ENCODE measurements at places on chromosomes 6 and 20.

DNA sequence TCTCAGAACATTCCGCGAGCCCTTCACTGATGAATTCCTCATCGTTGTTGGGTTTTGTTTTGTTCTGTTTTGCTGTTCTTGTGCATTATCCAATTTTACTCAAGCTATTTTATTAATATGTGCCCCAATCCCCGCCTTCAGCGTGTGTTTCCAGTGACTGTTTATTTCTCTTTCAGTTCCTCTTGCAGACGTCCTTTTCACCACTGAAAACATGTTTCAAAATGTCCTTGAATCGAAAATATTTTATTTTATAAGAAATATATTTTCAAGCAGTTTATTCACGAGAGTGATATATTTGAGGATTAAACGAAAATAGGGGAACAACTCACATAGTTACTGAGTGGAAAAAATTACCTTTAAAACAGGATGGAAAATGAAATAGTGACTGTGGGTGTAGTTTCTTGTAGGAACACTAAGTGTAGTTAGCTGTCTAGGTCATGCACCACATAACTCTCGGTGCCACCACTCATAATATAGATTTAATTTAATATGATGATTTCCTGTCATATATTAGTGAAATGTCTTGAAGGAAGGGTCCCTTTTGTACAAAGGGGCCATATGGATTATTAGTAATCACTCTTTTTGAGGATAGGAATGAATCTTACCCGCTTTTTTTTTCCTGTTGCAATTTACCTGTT lies 45.3 kb upstream of the HDDC2 start:
- DNase-seq = no peak

GRCh38 chr6:68779366-68779765 lies 144.3 kb downstream of the ADGRB3 start:
- DNase-seq = no peak

GRCh38 chr6:151692216-151692615 lies 115.3 kb upstream of the ESR1 start:
- no peak for DNase-seq

DNA sequence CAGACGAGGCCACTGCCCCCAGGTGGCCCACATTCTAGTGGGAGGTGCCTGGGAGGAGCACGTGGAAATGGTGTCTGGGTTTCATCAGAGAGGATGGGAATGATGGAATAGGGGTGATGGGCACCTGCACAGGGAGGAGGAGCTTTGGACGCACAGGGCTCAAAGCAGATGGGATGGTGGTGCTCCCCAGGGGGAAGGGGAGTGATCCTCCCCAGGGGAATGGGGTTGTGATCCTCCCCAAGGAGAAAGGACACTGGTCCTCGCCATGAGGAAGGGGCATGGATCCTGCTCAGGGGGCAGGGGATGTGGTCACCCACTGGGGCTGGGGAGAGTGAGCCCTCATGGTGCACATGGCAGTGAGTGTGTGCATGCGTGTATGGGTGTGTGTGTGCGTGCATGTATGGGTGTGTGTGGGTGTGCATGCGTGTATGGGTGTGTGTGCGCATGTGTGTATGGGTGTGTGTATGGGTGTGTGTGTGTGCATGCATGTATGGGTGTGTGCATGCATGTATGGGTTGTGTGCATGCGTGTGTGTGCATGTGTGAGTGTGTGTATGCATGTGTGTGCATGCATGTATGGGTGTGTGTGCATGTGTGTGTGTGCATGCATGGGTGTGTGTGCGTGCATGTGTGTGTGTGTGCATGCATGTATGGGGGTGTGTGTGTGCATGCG lies 49.7 kb upstream of the SLCO4A1 start:
- DNase-seq = no peak

GRCh38 chr20:62708591-62709536 lies at the start of gene NTSR1:
Gene NTSR1 (plus strand): TSS chr20:62708836. CDS start chr20:62709208, 372 bp downstream.
- no peak for DNase-seq

DNA sequence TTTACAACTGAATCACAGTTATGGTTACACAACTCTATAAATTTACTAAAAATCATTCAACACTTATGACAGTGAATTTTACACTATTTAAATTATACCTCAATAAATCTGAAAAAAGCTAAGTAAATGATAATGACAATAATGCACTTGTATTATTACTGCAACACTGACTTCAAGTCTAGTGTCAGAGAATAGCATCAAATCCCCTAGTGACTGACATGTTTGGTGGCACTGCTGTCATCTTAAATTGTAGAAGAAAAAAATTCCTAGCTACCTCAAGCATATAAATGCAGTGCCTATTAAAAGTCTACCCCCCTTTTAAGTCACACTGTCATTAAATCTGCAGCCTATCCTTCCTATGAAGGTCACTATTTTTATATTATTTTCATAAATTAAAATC lies 189.4 kb upstream of the RUNX2 start:
- DNase-seq = no peak

DNA sequence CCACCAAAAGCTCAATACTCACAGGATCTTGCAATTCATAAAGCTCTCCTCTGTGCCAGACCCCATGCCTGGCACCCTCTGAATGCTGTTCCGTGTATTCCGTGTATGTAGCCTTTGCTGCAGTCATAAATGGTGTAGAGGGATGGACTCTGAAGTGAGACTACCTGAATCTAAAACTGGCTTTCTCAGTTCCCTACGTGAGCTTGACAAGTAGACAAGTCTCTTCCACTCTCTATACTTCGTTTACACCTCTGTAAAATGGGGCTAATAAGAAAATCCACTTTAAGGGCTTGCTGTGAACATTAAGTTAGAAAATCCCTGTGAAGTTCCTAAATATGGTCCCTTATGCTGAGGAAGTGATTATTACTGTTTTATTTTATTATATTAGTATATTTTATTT lies 31.5 kb downstream of the PPP1R16B start:
- no peak for DNase-seq

DNA sequence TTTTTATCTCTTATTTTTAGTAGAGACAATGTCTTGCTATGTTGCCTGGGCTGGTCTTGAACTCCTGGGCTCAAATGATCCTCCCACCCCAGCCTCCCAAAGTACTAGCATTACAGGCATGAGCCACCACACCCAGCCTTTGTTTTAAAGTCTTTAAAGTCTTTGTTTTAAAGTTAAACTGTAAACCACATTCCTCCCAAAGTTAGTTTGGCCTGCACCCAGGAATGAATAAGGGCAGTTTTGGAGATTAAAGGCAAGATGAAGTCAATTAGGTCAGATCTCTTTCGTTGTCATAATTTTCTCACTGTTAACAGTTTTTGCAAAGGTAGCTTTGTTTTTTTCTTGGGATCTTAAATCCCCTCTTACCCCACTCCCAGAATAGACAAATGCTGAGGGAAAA lies 63.8 kb downstream of the UBR2 start:
- no peak for DNase-seq

DNA sequence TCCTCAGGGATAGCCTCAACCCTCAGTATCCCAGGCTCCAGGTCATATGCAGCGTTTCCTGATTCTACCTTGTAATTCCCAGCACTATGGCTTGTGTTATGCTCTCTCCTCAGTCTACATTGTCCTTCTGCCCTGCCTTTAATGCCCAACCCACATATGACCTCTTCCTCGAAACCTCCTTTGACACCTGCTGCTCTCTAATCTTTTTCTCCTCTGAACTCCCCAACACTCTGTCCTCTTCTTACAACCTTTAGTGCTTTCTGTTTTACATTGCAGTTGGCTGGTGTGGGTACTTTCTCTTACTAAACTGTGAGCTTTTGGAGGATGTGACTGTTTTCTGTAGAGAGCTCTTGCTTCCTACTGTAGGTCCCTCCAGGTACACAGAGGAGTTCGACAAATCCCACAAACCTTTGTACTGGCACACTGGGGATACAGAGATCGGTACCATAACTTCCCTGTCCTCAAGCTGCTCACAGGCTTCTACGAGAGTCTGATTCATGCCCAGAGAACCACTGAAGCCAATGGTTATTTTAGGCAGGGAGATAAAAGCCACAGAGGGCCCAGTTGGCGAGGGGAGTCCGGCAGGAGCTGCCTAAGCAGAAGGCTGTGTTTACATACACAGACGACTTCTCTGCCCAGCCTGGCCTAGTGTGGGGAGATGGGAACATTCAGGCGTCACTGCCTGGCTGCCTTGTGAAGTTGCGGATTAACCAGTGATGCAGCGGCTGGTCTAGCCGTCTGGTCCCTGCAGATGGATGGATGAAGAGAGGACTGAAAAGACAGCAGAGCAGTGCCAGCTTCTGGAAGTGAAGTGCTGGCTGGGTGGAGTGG lies 8.4 kb upstream of the EPB41L1 start:
- DNase-seq = no peak

DNA sequence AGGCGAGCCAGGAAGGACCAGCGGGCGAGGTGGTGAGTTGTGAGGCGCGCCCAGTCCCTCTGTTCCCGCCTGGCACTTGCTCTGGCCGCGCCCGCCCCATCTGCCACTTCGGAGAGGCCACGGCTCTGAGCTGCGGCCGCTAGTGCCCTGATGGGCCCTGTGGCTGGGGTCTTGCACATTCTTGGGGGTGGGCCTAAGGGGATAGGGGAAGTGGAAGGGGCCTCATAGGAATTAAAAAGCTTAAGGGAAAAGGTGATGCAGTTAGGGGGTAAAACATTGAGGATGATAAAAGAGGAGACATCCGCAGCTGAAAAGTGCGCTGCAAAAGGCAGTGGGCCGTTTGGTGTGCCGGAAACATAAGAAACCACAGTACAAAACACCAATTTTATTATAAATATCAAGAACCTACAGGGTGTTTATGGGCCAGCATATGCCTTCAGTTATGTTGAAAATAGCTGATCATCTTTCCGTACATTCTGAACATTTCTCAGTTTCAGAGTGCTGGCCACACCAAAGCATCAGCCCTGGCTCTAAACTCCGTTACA lies 1.1 kb upstream of the PSMB8 start:
- no peak for DNase-seq

DNA sequence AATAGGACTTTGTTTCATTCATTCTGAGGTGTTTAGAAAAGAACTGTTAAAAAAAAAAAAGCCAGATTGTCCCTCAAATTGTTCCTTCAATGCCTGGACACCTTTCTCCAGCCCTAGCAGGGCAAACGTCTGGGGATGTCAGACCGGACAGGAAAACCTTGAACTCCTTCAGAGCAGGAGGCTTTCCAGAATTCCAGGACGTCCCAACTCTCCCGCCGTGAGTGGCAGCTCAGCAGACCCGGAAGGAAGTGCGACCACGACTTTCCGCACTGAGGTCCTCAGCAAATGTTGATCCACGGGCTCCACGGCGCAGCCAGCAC lies 139.1 kb downstream of the DLL1 start:
- DNase-seq = no peak

GRCh38 chr6:16623731-16624130 lies 137.5 kb downstream of the ATXN1 start:
- DNase-seq = no peak

DNA sequence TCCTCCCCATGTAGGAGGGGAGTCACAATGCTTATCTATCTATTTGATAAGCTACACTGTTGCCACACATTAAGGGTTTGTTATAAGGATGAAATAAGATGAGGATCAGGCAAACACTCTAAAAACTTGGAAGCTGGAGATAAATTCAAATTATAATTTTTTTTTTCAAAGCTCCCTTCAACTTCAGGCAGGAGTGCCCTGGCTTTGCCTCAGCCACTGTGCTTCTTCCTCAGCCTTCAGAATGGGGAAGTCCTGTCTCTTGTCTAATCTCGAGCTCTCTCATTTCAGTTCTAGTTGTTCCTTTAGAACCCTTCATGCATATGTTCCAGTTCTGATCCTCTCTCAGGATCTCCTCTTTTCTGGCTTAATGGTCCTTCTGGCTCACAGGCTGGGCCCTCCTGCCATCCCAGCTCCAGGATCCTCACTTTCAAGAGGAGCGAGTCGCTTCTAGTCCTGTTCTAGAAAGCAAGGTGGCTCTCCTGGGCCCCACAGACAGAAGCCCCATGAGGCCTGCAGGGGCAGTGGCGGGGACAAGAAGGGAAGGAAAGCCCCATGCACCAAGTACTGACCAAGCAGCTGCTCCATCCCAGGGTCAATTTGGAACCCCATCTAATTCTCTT lies 164.3 kb downstream of the VEGFA start:
- DNase-seq = no peak

DNA sequence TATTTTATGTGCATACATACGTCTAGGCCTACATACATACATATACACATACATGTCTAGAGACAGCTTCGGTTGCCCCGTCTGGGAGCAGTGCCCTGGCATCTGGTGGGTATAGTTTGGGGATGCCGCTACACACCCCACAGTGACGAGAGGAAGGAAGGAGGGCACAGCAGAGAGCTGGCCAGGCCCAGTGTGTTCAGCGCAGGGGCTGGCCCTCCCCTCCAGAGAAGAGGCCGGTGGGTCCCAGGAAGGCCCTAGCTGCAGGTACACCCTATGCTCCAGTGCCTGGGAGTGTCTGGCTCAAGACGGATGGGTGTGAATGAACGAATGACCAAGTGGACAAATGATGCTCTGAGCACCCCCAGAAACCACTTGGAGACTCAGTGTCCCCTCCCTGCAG lies 284.6 kb downstream of the CDH4 start:
- peak; percentile 24 for DNase-seq

- no peak for DNase-seq
Observed at GRCh38 chr6:9711365-9711764, 703.5 kb downstream of the TFAP2A start.

- DNase-seq = no peak
Observed at GRCh38 chr6:112827793-112828192, 480.7 kb downstream of the RFPL4B start.

- no peak for DNase-seq
Observed at GRCh38 chr6:29071831-29072723, 15.0 kb downstream of the OR2B3 start.

DNA sequence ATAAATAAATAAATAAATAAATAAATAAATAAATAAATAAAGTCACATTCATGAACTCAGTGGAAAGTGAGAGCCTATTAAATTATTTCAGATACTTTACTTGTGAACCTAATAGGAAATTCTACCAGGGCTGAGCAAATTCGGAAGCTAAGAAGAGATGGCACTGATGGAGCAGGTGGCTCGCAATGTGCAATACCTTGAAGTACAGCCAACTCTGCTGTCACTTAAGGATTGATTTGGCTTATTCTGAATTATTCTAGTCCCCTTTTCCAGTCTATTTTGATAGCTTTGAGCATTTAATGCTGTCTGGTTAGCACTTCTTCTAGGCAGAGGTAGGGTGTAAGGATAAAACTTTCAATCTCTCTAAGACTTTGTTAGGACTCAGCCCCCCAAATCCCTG lies 395.8 kb upstream of the PLCB4 start:
- no peak for DNase-seq

DNA sequence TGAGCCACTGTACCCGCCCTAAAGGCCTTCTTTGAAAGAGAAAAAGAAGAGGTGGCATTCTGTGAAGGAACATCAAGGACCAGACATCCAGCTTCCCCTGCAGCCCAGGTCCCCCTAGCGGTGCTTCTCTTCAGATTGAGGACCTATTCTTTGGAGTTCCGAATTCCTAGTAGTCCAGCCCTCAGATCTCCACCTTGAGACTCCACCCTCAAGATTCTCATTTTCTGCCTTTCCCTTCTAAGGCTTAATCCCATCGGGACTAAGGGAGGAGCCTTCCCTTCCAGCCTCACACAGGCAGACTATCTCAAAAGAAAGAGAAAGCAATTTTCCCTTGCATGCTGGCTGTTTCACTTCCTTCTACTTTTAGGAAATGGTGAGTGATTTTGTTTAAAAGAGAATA lies 32.5 kb downstream of the MUC22 start:
- DNase-seq = no peak
